ENCODE measurements at places on chromosomes 7 and 10.

GRCh38 chr7:112336936-112337576 is 113.2 kb upstream of the IFRD1 start:
- DNase-seq: no peak

GRCh38 chr7:138895679-138896078 is 85.5 kb downstream of the KIAA1549 start:
- no peak for DNase-seq

DNA sequence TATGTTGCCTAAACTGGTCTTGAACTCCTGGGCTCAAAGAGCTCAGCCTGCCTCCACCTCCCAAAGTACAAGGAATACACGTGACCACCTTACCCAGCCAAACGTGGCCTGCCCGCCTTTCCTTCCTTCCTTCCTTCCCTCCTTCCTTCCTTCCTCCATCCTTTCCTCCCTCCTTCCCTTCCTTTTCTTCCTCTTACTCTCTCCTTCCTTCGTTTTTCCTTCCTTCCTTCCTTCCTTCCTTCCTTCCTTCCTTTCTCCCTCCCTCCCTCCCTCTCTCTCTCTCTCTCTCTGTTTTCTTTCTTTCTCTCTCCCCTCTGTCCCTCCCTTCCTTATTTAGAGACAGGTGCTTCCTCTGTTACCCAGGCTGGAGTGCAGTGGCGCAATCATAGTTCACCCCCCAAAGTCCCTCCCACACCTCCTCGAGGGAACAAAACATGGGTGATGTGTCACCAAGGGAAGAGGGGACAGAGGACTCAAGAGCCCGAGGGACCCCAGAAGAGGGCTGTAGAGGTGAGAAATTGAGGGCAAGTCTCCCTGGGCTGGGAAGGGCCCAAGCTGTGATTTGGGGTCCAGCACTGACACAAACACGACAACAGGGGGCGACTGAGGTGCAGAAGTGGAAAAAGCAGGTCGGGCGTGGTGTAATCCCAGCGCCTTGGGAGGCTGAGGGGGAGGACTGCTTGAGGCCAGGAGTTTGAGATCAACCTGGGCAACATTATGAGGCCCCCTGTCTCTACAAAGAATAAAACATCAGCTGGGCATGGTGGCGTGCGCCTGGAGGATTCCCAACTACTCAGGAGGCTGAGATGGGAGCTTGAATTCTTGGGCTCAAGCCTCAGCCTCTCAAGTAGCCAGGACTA is 28.1 kb downstream of the EPHB4 start:
- peak; percentile 85 for DNase-seq

DNA sequence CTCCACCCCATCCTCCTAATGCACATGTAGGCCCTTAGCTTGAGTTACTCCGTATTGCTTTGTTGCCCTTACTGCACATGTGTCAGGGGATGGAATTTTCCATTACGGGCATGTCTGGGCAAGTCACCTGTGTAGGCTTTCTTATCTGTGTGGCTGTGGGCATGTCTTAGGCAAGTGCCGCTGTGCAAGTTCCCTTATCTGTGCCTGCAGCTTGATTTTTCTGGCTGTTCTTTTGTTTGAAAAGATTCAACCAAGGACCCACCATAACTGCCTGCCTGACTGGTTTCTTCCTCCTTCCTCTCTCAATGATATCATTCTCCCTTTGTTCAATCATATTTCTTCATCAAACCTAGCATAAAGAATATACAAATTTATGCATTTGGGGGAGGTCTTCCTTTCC is 88.5 kb downstream of the AKR1D1 start:
- no peak for DNase-seq

GRCh38 chr7:129684777-129685176 is 73.3 kb downstream of the NRF1 start:
- no peak for DNase-seq

GRCh38 chr7:2022737-2023250 is 210.0 kb downstream of the MAD1L1 start:
- no peak for DNase-seq

- DNase-seq: no peak
These were observed 352.0 kb downstream of the KCNMA1 start for GRCh38 chr10:77285529-77286182.

- no peak for DNase-seq
These were observed 45.9 kb upstream of the MSMB start for GRCh38 chr10:46091828-46092523.

DNA sequence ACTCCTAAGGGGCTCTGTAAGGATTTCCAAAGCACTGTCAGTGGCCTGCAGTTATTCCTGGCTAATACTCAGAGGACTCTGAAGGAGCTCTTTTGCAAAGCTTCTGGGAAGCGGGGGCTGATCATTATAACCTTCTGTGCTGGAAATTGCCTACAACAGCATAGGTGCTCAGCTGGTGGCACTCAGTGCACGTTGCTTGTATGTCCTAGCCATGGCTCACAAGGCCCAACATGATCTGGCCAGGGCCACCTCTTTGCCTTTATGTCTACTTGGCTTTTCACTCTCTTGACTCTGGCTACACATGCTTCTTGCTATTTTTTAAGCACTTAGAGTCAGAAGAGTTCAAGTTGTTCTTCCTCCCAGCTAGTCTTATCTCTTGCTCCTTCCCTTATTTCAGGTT is 17.5 kb downstream of the LAMB4 start:
- DNase-seq: no peak

DNA sequence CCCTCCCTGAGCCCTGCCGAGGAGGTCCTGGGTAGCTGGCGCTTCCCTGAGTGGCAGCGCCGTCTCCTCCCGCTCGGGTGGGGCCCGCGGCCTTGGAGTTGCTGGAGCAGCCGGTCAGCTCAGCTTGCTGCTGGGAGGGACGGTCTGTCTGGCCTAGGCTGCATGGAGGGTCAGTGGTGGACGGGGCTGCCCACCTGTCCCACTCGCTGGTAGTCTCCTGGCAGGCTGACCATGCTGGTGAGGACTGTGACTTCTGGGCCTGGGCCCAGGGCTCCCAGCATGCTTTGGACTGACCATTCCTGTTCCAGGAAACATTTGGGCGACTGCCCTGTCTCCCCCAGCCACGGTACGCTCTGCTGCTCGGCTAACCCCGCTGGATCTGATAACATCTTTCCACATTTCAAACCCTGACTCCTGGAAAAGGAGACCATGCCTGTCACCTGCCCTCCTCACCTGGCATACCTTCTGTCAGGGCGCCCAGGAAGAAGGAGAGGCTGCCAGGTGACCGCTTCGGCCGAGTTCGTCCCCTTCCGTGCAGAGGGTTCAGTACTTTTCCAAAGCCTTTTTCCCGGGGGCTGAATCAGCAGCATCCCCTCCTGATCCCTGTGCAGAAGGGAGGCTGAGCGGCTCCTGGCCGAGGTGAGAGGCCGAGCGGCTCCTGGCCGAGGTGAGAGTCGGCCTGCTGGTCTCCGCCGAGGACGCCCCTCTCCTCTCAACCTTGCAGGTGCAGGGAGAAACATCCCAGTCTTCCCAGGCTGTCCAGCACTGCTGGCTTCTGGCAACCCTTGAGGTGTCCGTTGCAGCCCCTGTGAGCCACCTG is 43.4 kb downstream of the FAM20C start:
- peak; percentile 87 for DNase-seq

- DNase-seq: no peak
These were observed 27.7 kb upstream of the MYH16 start for GRCh38 chr7:99244939-99245338.

DNA sequence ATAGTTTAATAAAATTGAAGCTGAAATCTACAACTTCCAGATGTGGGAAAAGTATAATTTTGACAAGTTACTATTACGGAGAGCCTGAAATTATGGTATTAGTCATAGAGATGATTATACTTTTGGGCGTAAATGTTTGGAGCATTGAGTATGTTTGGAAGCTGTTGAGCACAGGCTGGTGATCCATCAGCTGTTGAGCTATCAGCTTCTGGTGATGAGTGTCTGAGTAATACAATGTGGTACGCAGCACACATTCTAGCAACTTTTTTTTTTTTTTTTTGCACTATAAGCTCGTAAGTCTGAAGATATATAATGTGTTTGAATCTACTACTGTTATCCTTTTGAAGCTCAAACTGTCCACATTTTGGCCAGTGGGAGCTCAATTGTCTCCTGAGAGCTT is 123.4 kb downstream of the ATE1 start:
- DNase-seq: no peak

Measured in sigmoid colon (tissue), 7 donors.